ENCODE measurements at places on chromosomes 3 and 15.

DNA sequence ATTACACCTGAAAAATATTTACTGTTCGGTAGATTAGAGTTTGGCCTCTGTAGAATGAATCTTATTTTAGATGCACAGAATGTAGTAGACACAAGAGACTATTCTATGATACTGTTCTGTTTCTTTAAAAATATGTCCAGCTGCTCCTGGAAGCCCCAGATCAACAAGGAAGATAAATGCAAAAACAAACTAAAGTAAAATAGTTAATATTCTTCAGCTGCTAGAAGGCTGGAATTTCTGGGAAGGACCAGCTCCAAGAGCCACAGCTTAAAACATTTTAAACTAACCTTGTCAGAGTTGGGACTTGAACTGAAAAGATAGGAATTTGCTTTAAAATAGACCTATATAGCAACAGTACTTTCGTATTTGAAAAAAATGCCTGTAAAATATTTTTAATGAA, 277.9 kb downstream of the PTPRG start:
- DNase-seq = no peak

DNA sequence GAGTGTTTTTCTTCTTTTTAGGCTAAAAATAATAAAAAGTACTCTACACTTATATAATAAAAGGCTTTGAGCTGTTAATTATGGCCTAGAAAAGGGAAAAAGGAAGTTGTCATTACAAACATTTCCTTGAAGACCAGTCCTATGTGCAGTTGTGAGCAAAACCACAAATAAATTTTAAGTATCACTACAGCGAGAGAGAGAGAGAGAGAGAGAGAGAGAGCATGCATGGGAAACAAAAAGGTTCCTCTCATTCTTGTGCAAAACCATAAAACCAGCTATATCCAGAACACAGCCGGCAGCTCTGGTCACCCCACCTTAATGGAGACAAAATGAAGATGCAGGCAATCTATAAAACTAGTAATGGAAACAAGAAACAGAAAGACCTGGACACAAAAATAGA, 33.6 kb downstream of the HEG1 start:
- peak; percentile 17 for DNase-seq

DNA sequence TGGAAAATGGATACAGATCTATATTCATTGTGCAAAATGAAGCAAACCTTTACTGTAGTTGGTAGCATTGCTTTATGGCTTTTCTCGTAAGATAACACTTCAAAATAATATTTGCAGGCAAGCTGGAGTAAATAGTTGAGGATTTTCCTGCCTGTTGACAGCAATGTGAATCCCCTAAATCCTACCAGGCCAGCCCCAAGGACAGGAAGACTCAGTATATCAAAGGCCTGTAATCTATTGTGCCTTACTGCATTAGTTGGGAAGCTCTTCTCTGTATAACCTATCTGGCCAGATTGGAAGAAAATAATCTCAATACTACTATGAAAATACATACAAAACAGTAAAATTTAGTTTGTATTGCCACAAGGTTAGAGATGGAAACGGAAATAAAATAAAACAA, 4.6 kb upstream of the GMNC start:
- no peak for DNase-seq

- DNase-seq = no peak
Observed at GRCh38 chr15:37045859-37046740, 54.2 kb downstream of the MEIS2 start.

GRCh38 chr15:96472681-96473080, 142.2 kb downstream of the NR2F2 start:
- DNase-seq = no peak

- DNase-seq = no peak
Observed at GRCh38 chr3:168024537-168024941, 71.2 kb downstream of the GOLIM4 start.

DNA sequence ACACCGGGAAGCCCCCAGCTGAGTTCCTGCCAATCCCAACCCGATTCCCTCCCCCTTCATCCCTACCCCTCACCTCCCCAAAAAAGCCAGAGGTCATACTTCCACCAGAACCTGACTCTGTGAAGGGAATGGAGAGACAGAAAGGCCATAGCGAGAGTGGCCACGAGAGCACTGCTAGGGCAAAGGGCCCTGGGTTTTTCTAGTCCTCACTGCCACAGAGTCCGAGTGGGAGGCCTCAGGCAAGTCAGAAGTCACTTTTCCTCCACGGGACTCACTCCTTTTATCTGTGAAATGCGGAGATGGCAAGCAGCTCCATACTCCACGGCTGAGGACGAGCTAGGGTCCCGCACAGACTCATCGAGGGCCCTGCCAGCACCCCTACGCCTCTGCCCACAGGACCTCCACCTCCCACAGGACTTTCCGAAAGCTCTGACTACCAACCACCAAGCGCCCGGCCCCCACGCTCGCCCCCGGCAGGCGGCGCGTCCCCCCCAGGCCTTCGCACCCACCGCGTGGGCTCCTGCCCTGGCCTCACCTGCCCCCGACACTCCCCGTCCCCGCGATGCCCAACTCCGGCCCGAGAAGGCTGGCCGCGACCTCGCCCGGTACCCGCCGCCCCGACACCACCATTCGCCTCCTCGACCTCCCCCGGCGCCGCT, 792 bp downstream of the ATP13A3 start:
- peak; percentile 40 for DNase-seq

- no peak for DNase-seq
Observed at GRCh38 chr3:172159376-172159775, 120.0 kb downstream of the FNDC3B start.

DNA sequence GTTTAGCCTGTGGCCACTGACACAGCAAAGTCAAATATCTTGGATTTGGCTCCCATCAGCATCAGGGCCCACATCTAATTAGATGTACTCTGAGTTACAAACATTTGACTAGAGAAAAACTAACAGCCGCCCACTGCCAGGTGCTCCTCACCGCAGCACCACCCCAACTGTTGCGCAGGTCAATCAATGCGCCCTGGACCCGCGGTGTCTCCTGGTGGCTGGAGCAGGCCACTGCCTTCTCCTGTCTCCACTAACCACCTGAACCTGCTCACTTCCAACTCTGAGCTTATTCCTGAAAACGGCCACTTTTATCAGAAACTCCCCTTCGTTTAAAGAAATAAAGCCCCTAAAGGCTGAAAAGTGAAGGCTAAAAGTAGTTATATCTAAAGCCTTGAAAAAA, 4.3 kb downstream of the RIOX2 start:
- DNase-seq = no peak

DNA sequence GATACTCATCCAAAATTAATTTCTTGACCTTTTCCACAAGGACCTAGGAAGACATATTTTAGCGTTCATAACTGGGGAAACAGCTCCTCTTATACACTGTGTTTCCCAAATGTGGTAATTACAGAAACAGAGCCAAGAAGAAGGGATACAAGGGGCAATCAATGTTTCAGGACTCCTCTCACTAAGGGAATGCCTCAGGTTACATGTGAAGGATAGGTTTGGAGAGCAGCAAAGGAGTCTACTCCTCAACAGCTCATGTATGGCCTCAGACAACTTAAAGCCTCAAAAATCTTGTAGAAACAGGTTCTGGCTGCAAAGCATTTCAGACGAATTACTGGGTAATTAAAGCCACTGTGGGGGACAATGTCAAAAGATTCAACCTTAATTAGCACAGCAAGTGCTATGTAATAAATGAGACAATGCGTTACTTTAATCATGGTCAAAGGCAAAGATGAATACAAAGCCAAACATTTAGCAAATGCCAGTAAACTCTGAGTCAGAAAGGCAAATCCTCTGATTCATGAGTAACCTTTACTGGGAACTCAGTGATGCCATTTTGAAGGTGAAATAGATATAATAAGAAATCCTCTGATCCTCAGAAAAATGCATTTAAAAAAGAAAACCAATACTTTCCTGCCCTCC, 1111.2 kb downstream of the TUSC7 start:
- DNase-seq = no peak

DNA sequence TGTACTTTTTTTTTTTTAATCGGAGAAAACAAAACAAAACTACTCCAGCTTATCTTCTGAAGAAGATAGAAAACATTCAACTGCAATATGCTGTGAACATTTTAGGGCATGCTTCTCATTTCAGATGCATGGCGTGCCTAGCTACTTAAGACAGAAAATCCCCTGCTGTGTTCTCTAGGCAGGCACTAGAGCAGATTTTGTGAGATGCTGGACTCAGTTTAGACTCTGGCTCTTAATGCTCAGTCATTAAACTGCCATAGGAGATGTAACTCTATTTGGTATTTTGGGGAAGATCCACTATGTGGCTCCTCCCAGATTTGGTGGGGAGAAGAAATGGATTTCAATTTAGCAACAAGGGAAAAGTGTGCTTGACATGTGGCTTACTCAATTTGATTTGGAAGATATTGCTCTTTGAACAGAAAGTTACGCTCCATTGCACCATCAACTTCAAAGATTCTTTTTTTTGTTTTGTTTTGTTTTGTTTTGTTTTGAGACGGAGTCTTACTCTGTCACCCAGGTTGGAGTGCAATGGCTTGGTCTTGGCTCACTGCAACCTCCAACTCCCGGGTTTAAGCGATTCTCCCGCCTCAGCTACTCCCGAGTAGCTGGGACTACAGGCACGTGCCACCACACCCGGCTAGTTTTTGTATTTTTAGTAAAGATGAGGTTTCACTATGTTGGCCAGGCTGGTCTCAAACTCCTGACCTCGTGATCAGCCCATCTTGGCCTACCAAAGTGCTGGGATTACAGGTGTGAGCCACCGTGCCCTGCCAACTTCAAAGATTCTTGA, 62.0 kb upstream of the LEKR1 start:
- no peak for DNase-seq
